ENCODE measurements at places on chromosomes 4 and X.

DNA sequence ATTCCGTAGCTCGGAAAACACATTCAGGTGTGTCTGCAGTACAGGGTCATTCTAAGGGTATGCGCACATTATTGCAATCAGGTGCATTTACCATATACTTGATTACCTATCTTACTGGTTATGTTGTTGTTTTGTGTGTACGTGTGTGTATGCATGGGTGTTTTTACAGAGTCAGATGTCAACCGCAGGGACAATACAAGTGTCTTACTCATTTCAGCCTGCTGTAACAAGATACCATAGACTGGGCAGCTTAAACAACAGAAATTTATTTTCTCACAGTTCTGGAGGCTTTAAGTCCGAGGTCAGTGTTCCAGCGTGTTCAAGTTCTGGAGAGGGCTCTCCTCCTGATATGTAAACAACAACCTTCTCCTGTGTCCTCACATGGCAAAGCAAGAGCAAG is 316.7 kb downstream of the DMD start:
- no peak for DNase-seq

DNA sequence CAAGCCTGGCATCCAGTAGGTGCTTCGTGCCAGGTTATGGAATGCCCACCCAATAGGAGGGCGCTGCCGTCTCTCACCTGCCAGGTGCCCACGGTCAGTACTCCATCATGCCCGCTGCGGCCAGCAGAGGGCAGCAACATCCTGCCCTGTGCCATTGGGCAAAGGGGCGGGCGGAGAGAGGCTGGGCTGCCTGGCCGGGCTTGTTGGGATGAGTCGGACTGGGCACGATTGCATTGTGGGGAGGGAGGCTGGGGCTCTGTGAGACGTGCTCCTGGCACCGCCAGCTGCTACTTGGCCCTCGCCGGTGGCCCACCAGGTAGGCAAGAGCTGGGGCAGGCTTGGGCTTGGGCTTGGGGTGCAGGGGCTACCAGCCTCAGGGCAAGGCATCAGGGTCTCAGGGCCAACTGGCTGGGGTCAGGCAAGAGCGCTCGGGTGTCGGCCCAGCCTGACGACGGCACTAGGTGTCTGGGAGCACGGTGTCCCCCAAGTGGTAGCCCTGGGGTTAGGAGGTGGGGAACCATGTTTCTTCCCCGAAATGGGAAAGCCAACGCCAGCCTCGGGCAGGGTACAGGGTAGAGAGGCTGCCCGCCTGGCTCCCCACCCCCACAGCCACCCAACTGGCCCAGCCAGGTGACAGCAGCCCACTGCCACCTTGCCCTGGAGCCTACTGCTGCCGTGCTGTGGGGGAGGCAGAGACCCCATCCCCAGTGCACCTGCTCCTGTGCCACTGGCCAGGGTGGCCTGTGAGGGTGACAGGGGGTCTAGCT is at the start of gene PLXNB3:
Gene PLXNB3, plus strand, starts transcription at position 261 of the 767 bp plus-strand sequence. CDS start 1,287 bp downstream, outside the sequence.
- DNase-seq = peak; percentile 15

DNA sequence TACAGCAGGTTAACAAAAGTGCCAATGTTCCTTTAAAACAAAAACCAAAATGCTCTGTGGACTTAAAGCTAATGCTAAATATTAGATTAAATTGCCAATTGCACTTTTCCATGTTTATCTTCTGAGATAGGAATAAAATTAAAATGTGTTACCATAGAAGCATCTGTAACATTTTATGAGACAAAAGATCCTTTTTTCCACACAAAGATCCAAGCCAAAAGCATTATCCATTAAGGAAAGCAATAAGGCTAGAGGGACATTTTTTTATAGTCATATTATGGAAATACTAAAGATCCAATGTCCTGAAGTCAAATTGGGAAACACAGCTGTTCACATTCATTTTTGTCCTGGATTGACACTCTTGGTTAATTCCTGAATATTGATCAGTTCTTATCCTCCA is 73.6 kb downstream of the PALLD start:
- DNase-seq = no peak

DNA sequence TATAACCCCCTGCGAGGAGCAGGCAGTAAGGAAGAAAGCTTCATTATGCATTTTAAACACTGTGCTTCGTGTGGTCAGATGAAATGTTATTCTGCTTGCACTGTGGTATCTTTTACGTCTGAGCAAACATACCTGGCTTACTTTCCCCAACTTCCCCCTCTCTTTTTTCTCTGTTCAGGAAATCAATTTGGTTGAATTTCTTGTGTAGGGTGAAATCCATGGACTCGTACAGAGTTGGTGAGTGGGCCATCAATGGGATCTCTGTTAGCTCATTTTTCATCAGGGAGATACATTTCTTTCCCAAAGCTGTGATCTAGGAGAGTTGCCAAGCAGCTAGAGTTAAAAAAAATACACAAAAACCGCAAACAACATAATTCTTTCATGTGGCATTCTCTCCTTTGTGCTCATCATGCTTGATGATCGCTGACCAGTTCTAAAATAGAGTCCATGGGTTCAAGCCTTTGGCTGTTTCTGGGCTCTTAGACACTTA is 98.5 kb downstream of the FRAS1 start:
- no peak for DNase-seq

- DNase-seq = no peak
Measured at GRCh38 chrX:132953354-132953753, 5.1 kb downstream of the HS6ST2 start.

DNA sequence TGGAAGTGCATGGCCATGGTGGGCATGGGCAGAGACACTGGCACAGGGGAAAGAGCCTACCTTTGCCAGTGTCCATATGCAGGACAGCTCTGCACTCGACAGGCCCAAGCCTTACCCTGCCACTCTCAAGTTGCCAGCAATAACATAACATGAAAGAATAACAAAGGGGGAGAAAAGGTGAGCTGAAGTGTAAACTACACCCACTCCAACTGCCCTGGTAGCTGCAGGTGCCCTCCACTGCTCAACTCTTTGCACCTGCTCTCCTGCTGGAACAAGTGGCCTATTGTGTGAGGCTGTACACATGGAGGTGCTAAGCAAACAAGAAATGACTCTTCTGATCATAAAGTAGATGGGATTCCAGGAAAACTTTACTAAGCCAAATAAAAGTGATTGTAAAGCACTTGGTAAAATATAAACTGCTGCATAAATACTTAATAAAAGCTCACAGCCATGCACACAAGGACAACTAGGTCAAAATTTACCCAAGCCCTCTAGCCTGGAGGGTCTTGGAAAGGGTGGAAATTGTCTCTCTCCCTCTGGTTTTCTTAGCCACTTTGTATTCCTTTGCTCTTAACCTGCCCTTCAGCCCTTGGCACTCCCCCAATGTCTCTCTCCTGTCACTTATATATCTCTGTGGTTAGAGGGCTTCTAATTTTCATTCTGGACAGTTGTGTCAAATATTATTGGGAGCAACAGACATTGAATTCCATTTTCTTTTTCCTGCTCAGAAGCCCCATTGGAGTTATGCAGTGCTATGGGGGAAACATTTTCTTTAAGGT is 261.2 kb upstream of the GPC4 start:
- DNase-seq = no peak

- DNase-seq = no peak
Measured at GRCh38 chr4:108068442-108068841, 78.8 kb downstream of the HADH start.

DNA sequence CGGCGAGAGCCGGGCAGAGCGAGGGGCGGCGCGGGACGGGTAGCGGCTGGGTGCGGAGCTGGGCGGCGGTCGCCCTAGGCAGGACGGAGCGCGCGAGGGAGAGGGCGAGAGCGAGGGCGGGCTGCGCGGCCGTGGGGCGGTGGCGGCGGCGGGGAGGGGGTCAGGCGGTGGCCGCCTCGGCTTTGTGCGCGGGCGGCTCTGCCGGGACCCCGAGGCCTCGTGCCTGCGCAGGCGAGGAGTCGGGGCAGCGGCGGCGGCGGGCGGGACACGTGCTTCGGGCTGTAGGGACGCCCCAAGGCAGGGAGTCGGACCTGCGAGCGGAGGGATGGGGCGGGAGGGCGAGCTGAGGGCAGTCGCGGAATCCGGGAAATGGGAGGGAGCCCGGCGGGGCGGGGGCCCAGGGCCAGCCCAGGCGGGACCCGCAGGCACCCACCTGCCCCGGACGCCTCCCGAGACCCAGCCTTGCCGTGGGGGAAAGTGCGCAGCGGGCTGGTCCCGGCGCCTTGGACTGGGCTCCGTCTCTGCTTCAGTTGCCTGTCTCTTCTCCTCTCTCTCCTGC is 465 bp downstream of the BMPR1B start:
- no peak for DNase-seq

GRCh38 chrX:84336646-84337045 is 148.6 kb upstream of the RPS6KA6 start:
- DNase-seq = no peak

- DNase-seq = no peak
Measured at GRCh38 chrX:134024686-134025377, 39.4 kb upstream of the GPC3 start.

DNA sequence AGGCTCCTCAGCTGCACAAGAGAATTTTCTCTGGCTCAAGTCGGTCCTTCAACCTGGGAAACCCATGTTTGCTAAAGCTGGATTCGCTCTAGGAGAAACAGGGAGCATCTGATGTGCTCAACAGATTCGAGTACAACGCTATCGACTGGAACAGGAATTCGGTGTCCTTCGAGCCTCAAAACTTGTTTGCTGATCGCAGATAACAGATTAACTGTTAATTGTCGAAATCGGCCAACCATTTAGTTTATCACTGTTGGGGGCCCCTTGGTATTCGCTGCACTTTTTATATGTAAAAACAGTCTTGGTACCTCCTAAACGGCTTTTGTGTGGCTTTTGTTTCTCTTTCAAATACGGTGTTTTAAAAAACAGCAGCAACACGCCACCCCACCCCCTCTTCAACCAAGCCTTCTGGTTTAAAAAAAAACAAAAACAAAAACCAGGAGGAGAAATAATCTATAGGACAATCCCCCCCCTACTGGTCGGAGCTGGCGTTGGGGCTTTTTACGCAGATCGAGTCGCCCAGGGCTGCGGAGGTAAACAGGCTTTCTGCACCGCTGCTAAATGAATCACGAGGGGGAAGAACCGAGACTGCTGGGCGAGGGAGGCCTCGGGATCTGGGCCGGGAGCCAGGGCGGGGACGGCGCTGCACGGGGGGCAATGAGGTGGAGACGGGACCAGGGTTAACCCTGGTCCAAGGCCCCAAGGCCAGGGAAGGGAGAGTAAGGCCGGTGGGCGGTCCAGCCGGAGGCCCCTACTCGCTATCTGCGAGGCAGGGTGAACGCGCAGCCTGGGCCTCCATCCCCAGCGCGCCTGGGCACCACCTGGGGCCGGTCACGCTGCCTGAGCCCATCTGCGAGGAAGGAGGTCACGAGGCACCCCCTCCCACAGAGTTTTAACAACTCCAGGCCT is 71.7 kb upstream of the BCOR start:
- DNase-seq = peak; percentile 81

GRCh38 chr4:151833174-151833573 is 72.4 kb upstream of the GATB start:
- DNase-seq = no peak

GRCh38 chr4:105234582-105234981 is 87.9 kb downstream of the TET2 start:
- DNase-seq = no peak

DNA sequence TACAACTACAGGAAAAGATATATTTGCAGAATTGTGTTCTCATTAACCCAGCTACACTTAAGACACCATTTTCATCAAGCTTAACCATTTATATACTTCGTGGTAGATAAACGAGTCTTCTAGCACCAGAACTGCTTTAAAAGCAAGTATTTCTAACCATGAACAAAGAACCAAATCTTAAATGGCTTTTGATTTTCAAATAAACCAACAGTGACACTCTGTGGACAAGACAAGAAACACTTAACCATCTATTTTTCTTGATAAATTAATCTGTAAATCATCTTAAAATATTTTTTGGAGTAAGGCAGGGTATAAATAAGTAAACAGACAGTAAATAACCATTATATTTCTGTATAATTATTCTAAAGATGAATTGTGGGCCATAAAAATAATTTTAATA is 10.2 kb downstream of the BEND2 start:
- no peak for DNase-seq

- DNase-seq = no peak
Measured at GRCh38 chr4:13647031-13647430, 19.5 kb upstream of the BOD1L1 start.

DNA sequence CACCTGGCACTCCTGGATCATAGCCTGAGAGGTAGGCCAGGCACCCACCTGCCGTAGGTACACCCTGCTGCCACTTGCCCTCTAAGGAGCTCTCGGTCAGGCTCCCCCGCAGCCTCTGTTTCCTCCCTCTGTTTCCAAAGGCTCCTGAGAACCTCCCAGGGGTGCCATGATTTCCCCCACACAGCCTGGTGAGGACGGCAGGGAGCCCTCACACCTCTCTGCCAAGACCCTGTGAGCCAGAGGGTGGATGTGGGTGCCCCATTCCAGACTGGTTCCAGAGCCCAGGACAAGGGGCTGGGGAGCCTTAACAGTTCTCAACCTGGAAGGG is 1.6 kb upstream of the ABLIM2 start:
- DNase-seq = no peak

- no peak for DNase-seq
Measured at GRCh38 chr4:27005501-27005900, 144.9 kb downstream of the STIM2 start.

Data from bone marrow (tissue), 2 donors.